Iris pigment epithelial cell (primary cell): ENCODE measurements at places on chromosomes 3 and 15.
A peak's percentile ranks its signal among the peaks of the same experiment; 100 is the strongest.

DNA sequence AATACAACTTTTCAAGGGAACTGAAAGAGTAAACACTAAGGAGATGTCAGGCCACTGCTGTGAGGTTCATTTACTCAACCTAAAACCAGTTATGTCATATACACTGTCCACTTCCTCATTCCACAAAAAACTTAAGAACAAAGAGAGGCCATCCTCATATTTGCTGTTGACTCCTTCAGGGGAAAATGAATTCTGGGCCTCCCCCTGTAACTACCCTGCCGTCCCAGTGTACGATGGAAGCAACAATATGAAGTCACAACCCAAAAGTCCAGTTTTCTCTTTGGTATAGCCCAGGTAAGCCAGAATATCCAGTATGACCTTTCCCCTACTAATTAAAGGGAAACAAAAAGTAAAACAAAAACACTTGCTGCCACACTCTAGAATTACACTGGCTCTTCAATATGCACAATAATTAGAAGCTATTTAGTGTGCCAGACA lies 16.2 kb downstream of the CEP152 start:
- peak; percentile 40 for DNase-seq

- no peak for DNase-seq
Measured at GRCh38 chr3:181383760-181384159, 328.0 kb upstream of the SOX2 start.

DNA sequence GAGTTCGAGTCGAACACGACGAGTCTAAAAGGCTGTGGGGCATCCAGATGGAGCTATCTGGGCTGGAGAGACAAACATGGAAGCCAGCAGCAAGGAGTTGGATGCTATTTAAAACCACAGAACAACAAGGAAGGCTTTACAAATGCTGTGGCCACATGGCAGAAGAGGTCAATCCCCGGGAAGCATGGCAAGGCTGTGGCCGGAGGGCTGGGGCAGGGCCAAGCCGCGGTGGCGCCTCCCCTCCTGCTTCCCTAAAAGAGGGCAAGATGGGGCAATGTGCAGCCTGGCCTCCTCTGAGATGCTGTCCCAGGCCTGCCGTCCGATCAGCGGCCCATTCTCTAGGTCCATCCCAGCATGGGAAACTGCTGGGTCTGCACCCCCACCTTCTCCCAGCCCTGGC lies 139.1 kb downstream of the SRGAP3 start:
- DNase-seq = no peak

- peak; percentile 69 for DNase-seq
Measured at GRCh38 chr3:168094580-168094876, 1.2 kb downstream of the GOLIM4 start.

DNA sequence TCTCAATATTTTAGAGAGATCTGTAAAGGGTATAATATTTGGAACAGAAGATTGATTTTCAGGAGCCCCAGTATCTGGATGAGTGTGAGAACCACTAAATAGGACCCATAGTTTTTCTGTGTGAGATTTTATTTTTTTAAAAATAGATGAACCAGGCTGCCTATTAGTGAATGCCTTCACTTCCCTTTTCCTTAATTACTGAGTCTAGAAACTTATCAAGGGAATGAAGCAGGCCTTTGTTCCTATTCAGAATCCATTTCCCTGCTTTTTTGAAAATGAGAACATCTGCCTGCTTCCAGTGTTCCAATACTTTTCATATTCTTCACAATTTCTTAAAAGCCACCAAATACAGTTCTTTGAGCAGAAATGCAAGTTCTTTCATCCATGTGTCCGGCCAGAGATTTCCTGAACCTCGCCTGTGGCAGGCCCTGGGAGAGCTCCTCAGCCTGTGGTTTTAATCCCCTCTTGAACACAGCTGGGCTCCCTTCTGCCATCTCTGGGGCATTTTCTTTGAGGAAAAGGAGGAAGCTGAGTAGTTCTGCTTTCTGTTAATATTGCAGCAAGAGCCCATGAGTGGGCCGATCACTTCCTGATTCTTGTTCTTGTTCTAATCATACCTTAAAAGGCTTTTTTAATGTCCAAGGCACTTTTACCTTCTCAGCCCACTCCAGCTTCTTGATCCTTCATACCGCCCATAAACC lies 4.7 kb downstream of the EHD4 start:
- peak; percentile 49 for DNase-seq

DNA sequence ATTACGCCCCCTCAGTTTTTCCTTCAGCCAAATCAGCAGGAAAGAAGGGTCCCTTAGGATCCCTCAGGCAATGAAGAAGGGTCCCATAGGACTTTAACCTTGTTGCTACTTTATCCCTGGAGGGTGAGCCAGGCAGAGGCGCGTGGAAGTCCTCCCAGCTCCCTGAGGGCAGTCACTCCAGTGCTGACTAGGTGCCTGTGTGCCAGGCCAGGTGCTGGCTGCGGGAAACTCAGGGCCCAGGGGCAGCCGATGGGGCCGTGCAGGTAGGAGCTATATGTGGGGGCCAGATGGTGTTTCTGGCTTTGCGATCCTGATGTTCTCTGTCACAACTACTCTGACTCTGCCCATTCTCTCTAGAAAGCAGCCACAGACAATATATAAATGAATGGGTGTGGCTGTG lies 42.8 kb upstream of the IQSEC1 start:
- no peak for DNase-seq

DNA sequence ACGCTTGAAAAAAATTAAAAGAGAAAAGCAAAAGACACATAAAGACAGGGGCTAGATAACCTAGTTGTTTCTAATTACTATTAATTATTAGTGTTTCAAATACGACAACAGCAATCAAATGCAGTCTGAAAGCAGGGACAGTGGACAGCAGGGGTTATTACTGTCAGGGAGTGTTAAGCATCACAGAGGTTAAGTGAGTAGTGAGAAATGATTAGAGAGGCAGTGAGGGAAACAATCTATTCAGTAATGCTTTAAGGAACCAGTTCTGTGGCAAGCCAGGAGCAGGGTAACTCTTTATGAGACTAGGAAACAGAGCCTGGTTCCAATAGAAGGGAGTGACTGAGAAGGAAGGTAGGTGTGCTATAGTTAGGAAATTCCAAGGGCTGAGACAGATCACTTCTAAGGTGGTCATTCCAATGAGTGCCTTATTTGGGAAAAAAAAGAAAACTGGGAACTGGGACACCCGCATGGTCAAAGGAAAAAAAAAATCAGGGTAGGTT lies 15.0 kb downstream of the RYK start:
- DNase-seq = no peak

DNA sequence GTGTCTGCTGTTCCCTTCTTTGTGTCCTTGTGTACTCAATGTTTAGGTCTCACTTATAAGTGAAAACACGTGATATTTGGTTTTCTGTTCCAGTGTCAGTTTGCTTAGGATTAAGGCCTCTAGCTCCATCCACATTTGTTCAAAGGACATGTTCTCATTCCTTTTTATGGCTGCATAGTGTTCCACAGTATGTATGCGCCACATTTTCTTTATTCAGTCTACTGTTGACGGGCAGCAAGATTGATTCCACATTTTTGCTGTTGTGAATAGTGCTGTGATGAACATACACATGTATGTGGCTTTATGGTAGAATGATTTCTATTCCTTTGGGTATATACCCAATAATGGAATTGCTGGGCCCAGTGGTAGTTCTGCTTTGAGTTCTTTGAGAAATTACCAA lies 122.7 kb upstream of the THBS1 start:
- no peak for DNase-seq

- DNase-seq = no peak
Measured at GRCh38 chr15:63063164-63063756, 20.7 kb downstream of the TPM1 start.

- no peak for DNase-seq
Measured at GRCh38 chr3:182052332-182052731, 340.6 kb downstream of the SOX2 start.

GRCh38 chr15:40957581-40958051 lies 4.3 kb downstream of the CHAC1 start:
- DNase-seq = no peak

GRCh38 chr15:33797651-33798050 lies 170.6 kb upstream of the CHRM5 start:
- no peak for DNase-seq

GRCh38 chr15:98966091-98966787 lies 41.4 kb downstream of the PGPEP1L start:
- DNase-seq = peak; percentile 23
